HepG2 (cell line): ENCODE measurements at places on chromosomes 5 and 9. TPM values are rescaled to one million over a fixed set of nuclear protein-coding genes. Genes with fewer than 3 reads are reported as not detected.

Gene KCNV2
- not detected in 2 replicates for total RNA-seq

Gene PNPLA7
- 0.21 and 0.42 TPM in 2 replicates for total RNA-seq

Gene PPP1R26
- total RNA-seq = 7.1 and 11.6 TPM in 2 replicates

Gene POLR3G
- total RNA-seq = 7.3 and 11.2 TPM in 2 replicates

Gene TPRN
- total RNA-seq = 17.5 and 19.2 TPM in 2 replicates

Gene DMGDH
- 4.6 and 7.9 TPM in 2 replicates for total RNA-seq

Gene PCDHA7
- 0.28 and 0.53 TPM in 2 replicates for total RNA-seq

Gene EPB41L4B
- total RNA-seq = 22.1 and 25.7 TPM in 2 replicates

Gene PCDHGB3
- total RNA-seq = 0.13 and 0.40 TPM in 2 replicates

Gene ZDHHC11
- total RNA-seq = 1.4 and 4.0 TPM in 2 replicates

Gene PRRX2
- total RNA-seq = not detected in 2 replicates

Gene TERT
- total RNA-seq = 1.2 and 5.9 TPM in 2 replicates

Gene SLC46A2
- total RNA-seq = not detected in 2 replicates

Gene CLIC3
- total RNA-seq = 0.34 and 0.51 TPM in 2 replicates

Gene CCDC152
- total RNA-seq = 0.15 and 0.20 TPM in 2 replicates

Gene TSLP
- total RNA-seq = not detected in 2 replicates

Gene NTRK2
- not detected in 2 replicates for total RNA-seq

Gene ANGPTL2
- 0.35 and 0.91 TPM in 2 replicates for total RNA-seq

Gene SPINK7
- total RNA-seq = not detected in 2 replicates

Gene C9orf43
- total RNA-seq = 0.18 and 0.31 TPM in 2 replicates

Gene VPS13A
- total RNA-seq = 20.4 and 20.8 TPM in 2 replicates

Gene ZNF454
- not detected in 2 replicates for total RNA-seq

Gene FAM120AOS
- total RNA-seq = 32.0 and 34.6 TPM in 2 replicates

Gene MEGF10
- not detected in 2 replicates for total RNA-seq

Gene NSA2
- total RNA-seq = 101 and 157 TPM in 2 replicates

Gene CCNB1
- total RNA-seq = 316 and 431 TPM in 2 replicates

Gene FSD1L
- 2.8 and 5.1 TPM in 2 replicates for total RNA-seq

Gene KCNN2
- total RNA-seq = not detected in 2 replicates

Gene CKS2
- 317 and 498 TPM in 2 replicates for total RNA-seq

Gene CNTRL
- total RNA-seq = 11.8 and 14.4 TPM in 2 replicates

Gene CD180
- not detected in 2 replicates for total RNA-seq

Gene FOXE1
- not detected in 2 replicates for total RNA-seq

Gene IL31RA
- not detected in 2 replicates for total RNA-seq

Gene FAT2
- not detected in 2 replicates for total RNA-seq

Gene GDNF
- 0.20 and 0.46 TPM in 2 replicates for total RNA-seq

Gene CCNO
- total RNA-seq = 0.07 TPM in 1 of 2 replicates, not detected in the other
